ENCODE measurements at places on chromosomes 16 and 17.

DNA sequence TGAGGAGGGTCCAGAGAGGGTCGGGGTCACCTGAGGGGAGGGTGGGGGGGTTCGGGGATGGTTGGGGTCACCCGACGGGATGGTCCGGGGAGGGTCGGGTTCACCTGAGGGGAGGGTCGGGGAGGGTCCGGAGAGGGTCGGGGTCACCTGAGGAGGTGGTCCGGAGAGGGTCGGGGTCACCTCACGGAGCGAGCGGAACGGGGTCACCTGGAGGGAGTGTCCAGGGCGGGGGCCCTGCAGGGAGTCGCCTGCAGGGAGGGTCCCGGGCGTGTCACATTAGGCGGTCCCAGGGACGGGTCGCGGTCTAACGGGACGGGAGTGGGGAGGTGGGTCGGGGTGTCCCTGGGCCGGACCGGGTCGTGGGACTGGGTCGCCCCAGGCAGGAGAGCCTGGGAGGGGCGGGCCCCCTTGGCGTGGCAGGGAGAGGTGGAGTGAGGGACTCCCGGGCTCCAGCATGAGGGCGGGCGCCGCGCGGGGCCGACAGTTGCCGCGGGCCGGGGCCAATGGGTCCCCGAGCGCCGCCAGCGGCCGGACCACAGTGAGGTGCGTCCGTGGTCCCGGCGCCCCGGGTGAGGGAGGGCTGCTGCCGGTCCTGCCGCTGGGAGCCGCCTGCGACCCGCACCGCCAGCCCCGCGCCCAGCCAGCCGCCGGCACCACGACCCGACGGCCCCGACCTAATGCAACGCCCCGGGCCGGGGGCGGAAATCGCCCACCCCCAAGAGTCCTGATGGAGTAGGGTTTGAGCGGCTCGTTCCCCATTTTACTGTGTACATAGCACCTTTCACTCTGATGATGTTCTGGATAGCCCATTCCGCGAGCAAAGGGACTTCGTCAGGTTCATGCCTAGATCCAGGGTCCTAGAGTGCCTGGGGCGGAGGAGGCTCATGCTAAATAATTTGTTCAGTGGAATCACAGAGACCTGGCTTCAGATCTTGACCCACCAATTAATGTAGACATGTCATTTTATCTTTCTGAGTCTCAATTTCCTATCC, 1.2 kb upstream of the ABCA3 start:
- no peak for DNase-seq

DNA sequence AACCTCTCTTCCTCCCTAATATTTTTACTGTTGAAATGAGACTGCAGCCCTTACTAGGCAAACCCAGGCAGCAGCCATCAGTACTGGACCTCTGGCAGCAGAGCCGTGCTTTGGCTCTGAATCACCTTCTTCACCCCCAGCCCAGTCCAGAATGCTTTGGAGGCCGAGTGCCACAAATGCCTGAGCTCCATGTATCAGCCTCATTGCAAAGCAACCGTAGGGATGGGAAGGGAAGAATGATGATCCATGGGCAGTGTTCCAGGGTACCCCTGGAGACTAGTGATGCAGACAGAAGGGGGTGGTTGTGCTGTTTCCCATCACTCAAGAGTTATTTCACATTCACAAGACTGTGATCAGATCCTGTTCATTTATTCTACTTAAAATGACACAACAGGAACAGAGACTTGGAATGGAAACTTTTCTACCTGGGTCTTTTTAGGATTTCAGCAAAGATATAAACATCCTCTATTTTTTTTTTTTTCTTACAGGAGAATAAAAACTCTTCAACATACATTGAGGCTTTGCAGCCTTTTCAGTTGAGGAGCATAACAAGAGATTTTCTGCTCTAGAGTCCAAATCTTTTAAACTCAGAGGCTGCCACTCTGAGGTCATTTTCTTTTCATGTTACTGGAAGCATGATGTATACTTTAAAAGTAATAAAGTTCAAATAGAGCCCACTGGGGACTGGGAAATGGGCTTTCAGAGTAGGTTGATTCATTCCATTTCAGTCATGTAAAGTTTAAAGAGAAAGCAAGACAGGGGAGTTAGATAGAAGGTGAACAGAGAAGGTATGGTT, 138.3 kb downstream of the KCNJ2 start:
- DNase-seq, result no peak

DNA sequence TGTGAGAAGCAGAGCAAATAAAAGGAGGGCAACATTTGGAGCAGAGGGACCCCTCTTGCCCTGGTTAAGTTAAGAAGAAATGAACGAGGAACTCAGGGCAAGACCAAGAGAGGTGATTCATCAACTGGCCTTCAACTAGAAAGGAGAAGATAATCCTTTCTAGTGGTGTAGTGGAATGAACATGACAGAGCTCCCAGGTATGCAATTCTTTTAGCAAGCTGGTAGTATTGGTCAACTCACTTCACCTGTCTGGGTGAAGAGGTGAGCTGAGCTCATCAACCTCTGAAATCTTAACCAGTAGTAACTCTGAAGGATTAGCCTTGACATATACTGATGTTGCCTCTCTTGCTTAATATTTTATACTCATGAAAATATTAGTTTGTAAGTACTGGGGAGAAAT, 1024.7 kb upstream of the GOT2 start:
- no peak for DNase-seq

GRCh38 chr16:12455287-12455798, 348.3 kb downstream of the CPPED1 start:
- no peak for DNase-seq

GRCh38 chr16:79573884-79574283, 26.7 kb downstream of the MAF start:
- no peak for DNase-seq

GRCh38 chr16:6229186-6229585, 1103.5 kb upstream of the RBFOX1 start:
- DNase-seq, result no peak

DNA sequence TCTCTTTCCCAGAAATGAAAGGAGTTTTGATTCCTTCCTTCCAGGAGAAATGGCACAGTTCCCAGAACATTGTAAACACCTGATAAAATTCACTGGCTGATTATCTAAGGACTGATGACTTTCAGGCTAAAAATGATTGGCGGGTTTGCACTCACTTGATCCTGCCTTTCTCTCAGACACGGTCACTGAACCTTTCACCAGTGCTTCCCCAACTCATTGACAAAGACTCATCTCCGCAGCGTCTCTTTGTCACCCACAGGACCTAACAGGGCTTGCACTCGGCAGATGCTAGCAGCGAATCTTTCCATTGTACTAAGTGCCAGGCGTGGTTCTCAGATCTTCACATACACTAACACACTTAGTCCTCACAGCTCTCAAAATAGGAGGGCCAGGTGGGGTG, 7.3 kb upstream of the DHRS7C start:
- no peak for DNase-seq

- DNase-seq, result no peak
These were observed 31.3 kb upstream of the ABCC3 start for GRCh38 chr17:50603340-50603739.

GRCh38 chr16:86995456-86995855, 321.7 kb downstream of the C16orf95 start:
- no peak for DNase-seq

- DNase-seq, result no peak
These were observed 15.2 kb downstream of the NXPH3 start for GRCh38 chr17:49590874-49591273.

DNA sequence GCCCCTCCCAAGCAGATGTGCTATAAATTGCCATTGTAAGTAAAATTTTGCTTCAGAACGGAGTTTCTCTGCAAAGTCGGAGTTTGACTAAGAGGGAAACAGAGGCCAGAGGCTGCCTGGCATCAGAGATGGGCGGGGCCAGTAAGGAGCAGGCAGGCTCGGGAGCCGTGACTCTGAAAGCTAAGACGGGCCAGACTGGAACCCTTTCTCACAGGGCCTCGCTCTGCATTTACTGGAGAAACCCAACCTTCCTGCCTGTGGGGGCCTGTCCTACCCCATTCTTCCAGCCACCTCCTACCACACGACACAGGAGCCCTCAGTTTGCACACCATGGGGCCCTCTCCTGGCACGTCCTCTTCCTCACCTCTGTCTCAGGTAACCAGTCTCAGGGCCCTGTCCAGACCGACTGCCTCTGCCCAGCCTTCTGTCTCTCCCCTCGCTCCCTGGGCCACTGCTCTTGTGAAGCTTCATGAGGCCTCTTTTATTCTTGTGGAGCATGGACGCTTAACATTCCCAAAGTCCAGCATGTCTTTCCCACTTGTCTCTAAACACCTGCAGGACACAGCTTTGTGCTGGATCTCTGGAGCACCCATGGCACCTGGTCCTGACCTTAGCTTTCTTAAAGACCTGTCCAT, 48.4 kb upstream of the ACSF3 start:
- DNase-seq, result no peak

DNA sequence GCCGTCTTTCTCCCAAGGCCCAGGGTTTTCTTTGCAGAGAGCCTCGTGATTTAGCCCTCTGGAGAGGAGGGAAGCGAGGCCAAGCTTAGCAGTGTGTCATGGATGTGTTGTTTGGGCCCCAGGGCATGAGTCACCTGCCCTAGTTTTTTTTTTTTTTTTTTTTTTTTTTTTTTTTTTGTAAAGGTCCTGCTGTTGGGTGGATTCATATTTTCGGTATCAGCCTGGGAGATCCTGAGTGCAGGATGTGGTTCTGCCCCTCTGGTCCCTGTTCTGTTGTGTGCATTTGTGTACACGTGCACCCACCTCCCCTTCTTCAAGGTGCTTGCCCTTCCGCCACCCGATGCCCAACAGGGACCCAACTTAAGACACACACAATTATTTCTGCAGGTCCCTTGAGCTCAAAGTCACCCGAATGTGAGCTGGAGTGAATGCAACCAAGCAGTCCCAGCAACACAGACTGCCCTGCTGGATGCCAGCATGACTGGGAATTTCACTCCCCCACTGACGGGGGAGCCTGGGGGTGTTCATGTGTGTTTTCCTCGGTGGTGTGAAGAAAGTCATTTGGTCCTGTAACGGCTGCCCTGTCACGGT, 265.8 kb upstream of the TNRC6C start:
- no peak for DNase-seq

- no peak for DNase-seq
These were observed 98.8 kb upstream of the MED13 start for GRCh38 chr17:62163847-62164246.

- no peak for DNase-seq
These were observed 2.7 kb downstream of the TXNDC17 start for GRCh38 chr17:6643451-6644125.

DNA sequence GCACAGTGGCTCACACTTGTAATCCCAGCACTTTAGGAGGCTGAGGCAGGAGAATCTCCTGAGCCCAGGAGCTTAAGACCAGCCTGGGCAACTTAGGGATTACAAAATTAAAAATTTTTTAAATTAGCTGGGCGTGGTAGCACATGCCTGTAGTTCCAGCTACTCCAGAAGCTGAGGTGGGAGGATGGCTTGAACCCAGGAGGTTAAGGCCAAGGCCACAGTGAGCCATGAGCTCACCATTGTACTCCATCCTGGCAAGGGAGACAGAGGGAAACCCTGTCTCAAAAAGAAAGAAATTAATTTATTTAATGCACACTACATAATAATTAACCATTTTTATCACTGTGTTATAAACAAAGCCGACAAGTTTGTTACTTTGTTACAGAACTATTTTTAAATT, 131.1 kb upstream of the TMEM97 start:
- DNase-seq, result no peak

- DNase-seq, result no peak
These were observed 2.4 kb downstream of the MEAK7 start for GRCh38 chr16:84502075-84502474.

DNA sequence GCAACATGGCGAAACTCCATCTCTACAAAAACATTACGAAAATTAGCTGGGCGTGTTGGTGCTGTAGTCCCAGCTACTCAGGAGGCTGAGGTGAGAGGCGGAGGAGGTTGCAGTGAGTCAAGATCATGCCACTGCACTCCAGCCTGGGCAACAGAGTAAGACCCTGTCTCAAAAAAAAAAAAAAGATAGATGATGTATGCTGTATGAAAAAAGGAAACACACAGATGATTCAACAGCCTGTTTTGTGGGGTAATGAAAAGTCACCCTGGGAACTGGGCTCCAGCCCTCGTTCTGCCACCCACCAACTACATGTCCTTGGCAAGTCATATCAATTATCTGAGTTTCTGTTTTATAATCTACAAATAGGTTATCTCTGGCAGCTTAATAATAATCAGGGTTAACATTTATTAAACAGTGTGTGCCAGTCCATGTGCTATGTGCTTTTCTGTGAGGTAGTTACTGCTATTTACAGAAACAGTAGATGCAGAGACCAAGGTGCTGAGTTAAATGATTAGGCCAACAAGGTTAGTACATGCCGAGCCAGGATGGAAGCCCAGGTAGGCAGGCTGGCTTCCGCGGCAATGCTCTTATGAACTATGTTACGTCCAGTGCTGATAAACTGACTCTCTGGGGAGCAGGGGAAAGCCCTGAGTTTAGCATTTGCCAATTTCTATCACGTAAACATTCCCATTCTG, 1.1 kb downstream of the G6PC1 start:
- DNase-seq, result no peak

DNA sequence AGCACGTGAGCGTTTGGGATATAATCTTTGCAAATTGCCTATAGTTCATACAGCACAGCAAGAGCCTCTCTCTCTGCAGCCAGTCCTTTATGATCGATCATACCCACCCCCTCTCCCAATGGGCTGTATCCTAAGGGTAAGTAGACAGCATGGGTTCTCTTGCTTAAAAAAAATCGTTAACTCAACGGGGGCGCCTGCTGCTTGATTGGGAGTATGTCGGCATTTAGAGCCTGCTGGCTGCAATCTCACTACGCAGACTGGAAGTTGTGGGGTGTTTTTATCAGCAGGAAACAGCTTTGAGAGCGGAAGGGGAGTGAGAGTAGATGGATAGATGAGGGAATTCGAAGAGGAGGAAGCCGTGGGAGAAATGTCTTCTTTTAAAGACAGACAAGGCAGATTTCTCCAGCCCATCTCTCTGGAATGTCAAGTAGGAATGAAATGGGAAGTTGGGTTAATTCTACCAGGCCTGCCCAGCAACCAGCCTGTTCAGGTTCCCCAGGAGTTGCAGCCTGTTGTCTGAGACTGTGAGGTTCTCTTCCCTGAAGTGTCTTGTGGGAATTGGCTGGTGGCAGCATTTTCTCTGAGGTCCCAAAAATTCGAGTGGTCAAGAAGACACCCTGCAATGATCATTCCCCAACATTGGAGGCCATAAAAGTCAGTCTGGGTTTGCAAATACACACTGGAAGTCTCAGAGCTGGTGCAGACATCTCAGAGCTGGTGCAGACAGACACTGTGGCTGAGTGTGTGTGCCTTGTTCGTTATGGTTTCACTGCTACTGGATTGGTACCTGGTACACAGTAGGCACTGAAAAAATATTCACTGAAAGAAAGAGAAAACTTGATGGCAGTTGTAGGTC, 65.6 kb downstream of the PRKCB start:
- DNase-seq, result no peak
